ENCODE measurements at places on chromosomes 5 and 9.

GRCh38 chr9:108860354-108860753 lies 1.7 kb upstream of the ACTL7A start:
- H3K27me3 ChIP-seq: no peaks in the 10 kb centered on the region
- H3K4me1 ChIP-seq: no peaks in the 10 kb centered on the region
- DNase-seq: no peak
- H3K4me3 ChIP-seq: no peak overlapping the region
- no peaks in the 10 kb centered on the region for H3K36me3 ChIP-seq
- no peak overlapping the region for H3K27ac ChIP-seq

- no peak overlapping the region for H3K4me3 ChIP-seq
- H3K36me3 ChIP-seq: no peaks in the 10 kb centered on the region
- H3K4me1 ChIP-seq: no peaks in the 10 kb centered on the region
- H3K27ac ChIP-seq: no peak overlapping the region
- DNase-seq: no peak
These were observed 67.9 kb upstream of the TTC23L start for GRCh38 chr5:34771076-34771475.

DNA sequence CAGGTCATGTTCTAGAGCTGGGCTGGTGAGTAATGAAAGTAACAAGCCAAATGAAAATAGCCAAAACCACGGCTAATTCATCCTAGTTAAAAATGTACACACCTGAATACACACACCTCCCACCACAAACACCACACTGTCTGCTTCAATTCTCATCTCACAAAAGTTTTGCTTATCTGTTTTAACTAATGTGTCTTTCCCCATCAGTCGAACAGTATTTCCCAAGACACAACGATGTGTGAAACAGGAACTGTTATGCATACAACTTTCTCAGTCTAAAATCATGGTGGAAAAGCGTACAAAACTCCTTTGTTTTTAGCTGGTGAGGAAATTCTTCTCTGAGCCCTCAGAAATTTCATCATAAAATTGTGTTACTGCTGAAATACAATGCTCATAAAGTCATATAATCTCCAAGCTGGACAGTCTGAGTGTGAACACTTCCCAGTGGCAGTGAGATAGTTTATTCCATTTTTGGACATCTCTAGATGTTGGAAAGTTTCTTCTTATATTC lies 242.4 kb downstream of the EFNA5 start:
- H3K36me3 ChIP-seq: no peaks in the 10 kb centered on the region
- H3K4me1 ChIP-seq: peaks cover 6% of the 10 kb centered on the region
- no peaks in the 10 kb centered on the region for H3K27me3 ChIP-seq
- no peak for DNase-seq
- H3K4me3 ChIP-seq: no peak overlapping the region

DNA sequence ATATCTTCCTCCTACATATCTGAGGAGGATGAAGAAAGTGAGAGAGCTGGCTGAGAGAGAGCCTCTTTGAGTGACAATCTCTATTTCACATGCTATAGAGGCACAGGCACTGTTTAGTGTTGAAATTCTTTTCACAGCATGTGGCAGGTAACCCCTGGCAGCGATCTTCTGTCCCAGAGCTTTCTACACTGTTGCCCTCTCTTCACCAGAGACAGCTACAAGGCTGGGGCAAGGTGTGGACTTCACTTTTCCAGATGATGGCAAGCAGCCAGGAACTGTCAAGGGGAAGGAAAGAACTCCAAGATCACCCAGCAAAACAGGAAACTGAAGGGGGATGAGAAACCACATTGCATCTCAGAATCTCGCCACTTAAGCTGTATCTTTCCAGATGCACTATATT lies 205.2 kb downstream of the CAAP1 start:
- H3K4me3 ChIP-seq: no peak overlapping the region
- H3K36me3 ChIP-seq: no peaks in the 10 kb centered on the region
- no peaks in the 10 kb centered on the region for H3K27me3 ChIP-seq
- DNase-seq: no peak
- H3K4me1 ChIP-seq: no peaks in the 10 kb centered on the region
- H3K27ac ChIP-seq: no peak overlapping the region

DNA sequence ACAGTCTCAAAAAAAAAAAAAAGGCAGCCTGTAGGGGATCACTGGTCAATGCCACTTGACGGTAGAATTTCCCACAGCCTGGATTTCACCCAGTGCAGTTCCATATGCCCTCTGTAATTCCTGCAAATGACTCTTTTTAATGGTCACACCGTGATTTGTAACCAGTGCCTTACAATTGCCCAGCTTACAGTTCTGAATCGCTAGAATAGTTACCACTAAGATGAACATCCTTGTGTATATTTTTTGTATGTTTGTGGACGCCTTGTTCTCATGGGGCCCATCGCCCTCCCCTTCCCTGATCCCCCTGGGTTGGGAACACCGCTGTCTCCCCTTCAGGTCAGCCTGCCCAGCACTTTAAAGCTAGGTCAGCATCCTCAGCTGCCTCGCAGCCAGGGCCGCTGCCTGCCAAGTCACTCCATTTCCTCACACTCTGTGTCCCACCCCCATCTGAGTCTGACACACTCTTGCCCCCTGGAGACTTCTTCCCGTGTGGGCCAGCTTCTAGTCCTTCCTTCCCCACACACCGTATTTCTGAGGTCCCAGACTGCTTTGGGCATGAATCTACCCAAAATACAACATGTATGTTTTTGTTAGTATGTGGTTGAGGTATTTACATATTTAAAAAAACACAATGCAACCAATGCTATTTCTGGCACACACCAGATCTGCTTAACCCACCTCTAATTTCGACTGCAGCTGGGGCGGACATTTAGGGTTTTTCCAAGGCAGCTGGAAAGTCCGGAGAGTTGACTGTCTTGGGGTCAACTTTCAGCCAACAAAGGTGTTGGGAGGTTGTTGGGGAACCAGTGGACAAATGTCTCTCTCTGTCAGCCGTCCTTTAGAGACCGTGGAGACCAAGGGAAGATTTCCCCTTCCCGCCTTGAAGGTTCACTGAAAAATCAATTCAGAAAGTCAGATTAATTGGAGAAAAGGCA lies 120.5 kb upstream of the NEK6 start:
- no peak for DNase-seq
- H3K27ac ChIP-seq: no peak overlapping the region
- H3K27me3 ChIP-seq: no peaks in the 10 kb centered on the region
- H3K4me1 ChIP-seq: no peaks in the 10 kb centered on the region
